Stimulated activated CD4-positive, alpha-beta T cell treated with anti-CD3 and anti-CD28 coated beads, Interleukin-2, amount 100 ng/mL, for 24 hours (primary cell): ENCODE measurements at places on chromosomes 12 and 14.
A peak's percentile ranks its signal among the peaks of the same experiment; 100 is the strongest.

GRCh38 chr14:23182372-23183157 is 895 bp downstream of the SLC7A8 start:
- peak; percentile 49 for DNase-seq

GRCh38 chr12:52692254-52692653 is 11.1 kb downstream of the KRT77 start:
- no peak for DNase-seq

DNA sequence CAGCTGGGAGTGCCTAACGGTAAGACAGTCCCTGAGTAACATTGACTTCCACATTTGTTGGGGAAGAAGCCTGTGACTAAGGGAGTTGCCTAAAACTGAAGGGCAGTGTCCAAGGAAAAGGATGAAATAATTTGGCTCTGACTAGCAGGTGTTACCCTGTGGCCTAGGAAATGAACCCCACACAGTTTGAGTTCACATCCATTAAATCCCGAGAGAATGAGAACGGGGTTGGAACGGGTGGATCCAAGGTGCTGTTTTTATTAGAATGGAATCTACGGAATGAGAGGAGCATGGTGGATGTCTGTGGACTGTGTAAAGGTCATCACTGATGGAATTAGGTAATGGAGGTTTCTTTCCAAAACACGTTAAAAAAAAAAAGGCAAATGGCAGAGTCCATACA is 324.0 kb downstream of the MED13L start:
- no peak for DNase-seq

DNA sequence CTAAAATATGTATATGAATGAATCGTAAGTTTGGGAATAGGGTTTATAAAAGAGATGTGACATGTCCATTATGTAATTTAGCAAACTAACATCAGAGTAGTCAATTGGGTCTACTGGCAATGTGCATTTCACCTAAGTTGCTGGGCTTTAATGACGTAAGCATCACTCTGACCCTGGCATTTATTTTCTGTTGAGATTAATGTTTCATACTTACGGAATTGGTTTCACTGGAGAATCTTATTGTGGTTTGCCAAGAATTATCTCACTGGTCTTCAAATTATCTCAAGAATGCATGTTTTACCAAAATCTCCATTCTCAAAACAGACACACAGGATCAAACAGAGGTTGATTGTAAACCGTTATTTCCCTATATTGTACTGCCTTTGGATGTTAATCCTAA is 437.1 kb downstream of the NPAS3 start:
- DNase-seq = no peak

DNA sequence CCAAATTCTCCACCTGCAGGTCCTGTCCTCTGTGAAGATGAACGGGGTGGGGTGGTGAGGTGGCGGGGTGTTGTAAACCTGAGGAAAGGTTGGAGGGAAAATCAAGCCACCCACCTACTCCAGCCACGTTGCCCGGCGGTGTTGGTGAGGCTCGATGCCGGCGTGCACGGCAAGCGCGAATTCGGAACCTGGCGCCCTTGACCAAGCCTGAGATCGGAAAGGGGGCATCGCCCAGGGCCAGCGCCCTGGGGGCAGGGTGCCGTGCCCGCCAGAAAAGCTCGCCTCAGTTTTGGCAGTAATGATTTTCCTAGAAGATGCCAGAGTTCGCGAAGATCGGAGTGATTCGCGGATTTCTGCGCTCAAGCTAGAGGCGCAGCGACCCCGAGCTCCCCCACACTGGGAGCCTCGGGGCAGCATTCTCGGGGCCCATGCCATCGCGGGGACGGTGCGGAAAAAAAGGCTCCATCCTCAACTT is 817 bp downstream of the STXBP6 start:
- DNase-seq = no peak

DNA sequence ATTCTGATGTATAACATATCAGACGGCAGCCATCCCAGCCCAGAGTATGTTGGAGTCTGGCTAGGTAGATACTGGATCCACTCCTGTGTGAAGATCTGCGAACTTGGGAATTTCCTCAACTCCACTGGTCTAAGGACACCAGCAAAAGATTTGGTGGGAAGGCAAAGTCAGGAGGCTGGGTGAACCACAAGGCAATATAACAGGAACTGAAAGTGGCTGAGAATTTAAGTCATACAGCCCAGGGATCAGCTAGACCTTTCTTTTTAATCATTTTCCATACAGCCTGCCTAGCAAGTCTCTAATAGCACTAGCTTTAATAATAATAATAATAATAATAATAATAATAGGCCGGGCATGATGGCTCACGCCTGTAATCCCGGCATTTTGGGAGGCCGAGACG is 34.8 kb downstream of the BRAP start:
- no peak for DNase-seq

DNA sequence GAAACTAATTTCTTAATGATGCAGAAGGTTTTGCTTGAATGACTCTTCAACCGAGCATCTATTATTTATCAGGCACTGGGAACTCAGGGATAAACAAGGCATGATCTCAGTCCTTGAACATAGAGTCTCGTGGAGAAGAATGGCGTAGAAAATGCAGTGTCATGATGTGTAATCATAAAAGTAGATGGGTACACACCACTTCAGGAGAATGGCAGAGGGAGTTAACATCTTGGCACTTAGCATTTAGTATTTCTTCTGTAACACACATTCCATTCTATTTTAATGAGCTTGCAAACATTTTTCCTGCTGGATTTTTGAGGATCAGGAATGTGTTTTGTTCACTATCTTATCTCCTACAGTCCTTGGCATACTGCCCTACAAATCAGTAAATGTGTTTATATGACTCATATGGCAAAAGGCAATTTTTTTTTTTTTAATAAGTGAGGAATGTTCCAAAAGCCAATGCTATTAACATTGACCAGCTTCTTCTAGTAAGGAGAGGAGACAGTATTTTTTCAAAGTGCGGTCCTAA is 3.8 kb downstream of the TXNRD1 start:
- no peak for DNase-seq

GRCh38 chr14:90624227-90624626 is 192.0 kb downstream of the TTC7B start:
- no peak for DNase-seq

- DNase-seq = no peak
These were observed 34.0 kb downstream of the KCNMB4 start for GRCh38 chr12:70400124-70400523.

DNA sequence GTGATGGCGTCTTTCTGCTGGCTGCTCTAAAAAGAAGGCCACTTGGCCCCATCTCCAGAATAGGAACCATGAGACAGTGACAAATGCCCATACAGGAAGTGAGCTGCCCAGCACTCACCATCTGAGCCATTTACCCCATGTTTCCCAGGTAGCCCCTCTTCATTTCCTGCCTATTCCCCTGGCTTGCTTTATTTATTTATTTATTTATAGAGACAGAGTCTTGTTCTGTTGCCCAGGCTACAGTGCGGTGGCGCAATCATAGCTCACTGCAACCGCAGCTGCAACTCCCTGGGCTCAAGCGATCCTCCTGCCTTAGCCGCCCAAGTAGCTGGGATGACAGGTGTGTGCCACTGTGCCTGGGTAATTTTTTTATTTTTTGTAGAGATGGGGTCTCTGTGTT is 71.2 kb downstream of the RIN3 start:
- no peak for DNase-seq

- DNase-seq = no peak
These were observed 48.3 kb upstream of the ZFP36L1 start for GRCh38 chr14:68841016-68841809.

- no peak for DNase-seq
These were observed 35.3 kb upstream of the TMTC1 start for GRCh38 chr12:29818916-29819623.

DNA sequence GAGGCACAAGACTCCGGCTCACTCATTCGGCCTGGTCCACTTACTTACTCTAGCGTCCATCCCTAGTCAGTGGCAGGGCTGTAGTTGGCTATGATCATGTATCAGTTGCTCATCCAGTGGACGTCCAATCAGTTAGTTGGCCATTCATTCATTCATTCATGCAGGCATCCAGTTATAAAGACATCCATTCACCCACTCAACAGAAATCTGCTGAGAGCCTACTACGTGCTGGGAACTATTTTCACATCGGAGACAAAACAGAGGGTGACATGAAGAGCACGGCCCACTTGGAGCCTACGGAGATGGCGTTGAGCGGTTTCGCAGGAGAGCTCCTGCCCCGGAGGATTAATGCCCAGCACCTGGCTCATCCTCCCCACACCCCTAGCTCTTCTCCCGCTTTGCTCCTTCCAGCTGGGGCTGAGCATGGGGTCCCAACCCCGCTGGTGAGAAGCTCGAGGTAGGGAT is 49.7 kb downstream of the SNAPC1 start:
- no peak for DNase-seq
